ENCODE measurements at places on chromosomes 1 and 21.

DNA sequence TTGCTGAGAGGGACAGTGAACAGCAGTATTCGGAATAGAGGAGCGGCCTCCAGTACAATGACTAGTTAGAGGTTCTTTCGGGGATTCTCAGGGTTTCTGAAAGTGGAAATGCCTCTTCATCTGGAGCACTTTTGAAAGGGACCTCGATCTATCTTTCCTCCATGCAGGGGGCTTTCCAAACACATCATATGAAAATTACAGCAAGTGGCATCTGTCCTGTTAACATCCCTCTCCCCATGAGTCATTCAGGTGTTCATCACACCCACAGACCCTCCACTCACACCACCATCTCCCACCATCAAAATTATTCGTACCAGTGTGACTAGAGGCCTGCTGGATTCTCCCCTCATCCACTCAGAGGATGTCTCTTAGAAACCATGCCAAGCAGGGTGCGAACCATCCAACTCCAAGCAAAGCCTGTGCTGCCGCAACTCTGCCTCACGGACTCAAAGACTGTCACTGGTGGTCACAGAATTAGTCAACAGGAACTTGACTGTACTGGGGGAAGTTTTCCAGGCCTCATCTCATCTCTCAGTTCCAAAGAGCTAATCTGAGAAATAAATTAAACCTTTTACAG lies 211.1 kb downstream of the MRPL39 start:
- peak; percentile 29 for DNase-seq

- no peak for DNase-seq
Measured at GRCh38 chr1:208460823-208461222, 216.6 kb upstream of the PLXNA2 start.

GRCh38 chr1:95003433-95003738 lies 69.4 kb downstream of the ALG14 start:
- DNase-seq = no peak

GRCh38 chr21:32481875-32482408 lies 69.4 kb downstream of the EVA1C start:
- DNase-seq = no peak

DNA sequence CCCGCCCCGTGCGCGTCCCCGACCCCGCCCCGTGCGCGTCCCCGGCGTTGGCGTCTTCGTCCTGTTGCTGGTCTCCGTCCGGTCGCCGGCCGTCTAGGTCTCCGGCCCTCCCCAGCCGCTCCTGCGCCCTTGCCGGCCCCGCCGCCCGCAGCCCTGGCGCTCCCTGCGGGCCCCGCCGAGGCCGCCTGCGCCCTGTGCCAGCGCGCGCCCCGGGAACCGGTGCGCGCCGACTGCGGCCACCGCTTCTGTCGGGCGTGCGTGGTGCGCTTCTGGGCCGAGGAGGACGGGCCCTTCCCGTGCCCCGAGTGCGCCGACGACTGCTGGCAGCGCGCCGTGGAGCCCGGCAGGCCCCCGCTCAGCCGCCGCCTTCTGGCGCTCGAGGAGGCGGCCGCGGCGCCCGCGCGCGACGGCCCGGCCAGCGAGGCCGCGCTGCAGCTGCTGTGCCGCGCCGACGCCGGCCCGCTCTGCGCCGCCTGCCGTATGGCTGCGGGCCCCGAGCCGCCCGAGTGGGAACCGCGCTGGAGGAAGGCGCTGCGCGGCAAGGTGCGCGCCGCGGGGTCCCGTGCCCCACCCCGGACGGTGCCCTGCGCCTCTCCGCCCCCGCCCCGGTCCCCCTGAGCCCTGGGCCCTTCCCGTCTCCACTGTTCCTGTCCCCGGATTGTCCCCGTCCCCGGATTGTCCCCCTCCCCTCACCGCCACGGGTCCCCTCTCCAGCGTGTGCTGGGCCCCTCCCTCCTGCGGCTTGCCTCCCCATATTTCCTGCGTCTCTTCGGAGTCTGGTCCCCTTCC lies at the start of gene RNF187:
RNF187 (plus strand) TSS at position 47 of the 789 bp plus-strand sequence.
- peak; percentile 72 for DNase-seq

DNA sequence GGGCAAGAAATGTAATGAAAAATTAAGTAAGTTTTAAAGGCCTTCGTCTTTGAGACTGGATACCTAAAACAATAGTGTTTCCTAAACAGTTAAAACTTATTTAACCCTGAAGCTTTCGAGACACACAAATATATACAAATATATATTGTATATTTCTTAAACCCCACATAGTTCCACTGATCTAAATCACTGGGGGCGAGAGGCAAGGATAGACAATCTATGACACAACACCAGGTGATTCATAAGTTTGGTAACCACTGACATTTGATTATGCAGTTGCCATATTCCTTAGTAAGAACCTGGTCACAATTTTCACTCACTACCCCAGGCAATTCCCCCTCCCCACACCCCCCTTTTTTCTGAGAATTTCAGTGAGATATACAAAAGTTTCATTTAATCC lies 55.3 kb upstream of the BOLA1 start:
- DNase-seq = peak; percentile 45

- no peak for DNase-seq
Measured at GRCh38 chr1:11204396-11205190, 15.4 kb downstream of the ANGPTL7 start.

GRCh38 chr1:88740784-88741183 lies 56.7 kb downstream of the PKN2 start:
- no peak for DNase-seq

- peak; percentile 49 for DNase-seq
Measured at GRCh38 chr1:198655459-198656121, 16.8 kb downstream of the PTPRC start.

DNA sequence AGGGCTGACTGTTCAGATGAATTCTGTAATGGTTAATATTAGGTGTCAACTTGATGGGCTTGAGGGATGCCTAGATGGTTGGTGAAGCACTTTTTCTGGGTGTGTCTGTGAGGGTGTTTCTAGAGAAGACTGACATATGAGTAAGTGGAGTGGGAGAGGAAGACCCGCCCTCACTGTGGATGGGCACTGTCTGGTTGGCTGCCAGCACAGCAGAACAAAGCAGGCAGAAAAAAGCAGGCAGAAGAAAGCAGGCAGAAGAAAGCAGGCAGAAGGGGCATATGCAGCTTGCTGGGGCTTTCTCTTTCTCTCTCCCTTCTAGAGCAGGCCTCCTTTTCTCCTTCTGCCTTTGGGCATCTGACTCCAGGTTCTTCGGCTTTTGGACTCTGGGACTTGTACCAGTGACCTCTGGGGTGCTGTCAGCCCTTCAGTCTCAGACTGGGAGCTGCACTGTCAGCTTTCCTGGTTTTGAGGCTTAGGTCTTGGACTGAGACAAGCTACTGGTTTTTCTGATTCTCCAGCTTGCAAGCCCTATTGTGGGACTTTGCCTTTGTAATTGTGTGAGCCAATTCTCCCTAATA lies 42.9 kb upstream of the CD2 start:
- no peak for DNase-seq

GRCh38 chr1:77415579-77415978 lies 133.8 kb downstream of the AK5 start:
- DNase-seq = no peak

DNA sequence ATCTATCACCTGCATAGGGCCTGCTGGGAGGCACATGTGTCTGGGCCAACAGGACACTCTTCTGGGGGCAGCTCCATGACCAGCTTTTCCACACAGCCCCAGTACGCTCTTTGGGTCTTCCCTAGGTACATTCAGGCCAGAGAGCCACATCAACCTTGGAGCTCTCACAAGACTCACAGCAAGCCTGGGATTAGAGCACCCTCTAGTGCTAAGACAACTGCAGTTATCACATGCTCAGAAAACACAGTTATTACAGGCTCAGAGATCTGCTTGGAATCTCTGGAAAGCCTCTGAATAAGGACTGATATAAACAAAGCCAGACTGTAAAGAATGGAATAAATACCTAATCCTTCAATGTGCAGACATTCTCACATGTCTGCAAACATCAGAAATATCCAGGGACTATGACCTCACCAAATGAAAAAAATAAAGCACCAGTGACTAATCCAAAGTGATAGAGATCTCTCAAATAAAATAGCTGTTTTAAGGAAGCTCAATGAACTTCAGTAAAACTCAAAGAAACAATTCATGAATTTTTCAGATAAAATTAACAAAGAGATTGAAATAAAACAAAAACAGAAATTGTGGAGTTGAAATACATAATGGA lies 563.9 kb upstream of the NR5A2 start:
- peak; percentile 5 for DNase-seq

- DNase-seq = no peak
Measured at GRCh38 chr1:30035522-30036228, 687.7 kb downstream of the MATN1 start.

GRCh38 chr1:96418969-96419368 lies 302.6 kb upstream of the PTBP2 start:
- DNase-seq = no peak

- no peak for DNase-seq
Measured at GRCh38 chr1:170150921-170151320, 5.2 kb downstream of the NTMT2 start.

DNA sequence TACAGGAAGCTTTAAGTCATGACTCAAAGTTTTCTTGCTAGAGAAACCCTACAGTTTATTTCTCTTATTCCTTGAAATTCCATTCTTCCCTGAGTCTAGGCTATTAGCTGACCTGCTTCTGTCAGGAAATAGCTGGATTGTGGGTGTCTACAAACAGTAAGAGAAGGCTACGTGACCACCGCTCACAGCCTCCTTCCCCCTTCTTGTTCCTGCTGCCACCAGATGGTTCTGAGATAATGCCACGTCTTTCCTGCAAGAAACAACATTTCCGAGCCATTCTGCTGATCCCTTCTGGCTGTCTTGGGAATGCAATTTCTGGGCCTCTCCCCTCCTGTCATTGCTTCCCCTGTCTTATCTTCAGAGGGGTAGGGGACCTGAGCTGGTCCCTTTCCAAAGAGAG lies 128.9 kb upstream of the SGIP1 start:
- DNase-seq = no peak

- no peak for DNase-seq
Measured at GRCh38 chr1:11207898-11208611, 18.9 kb downstream of the ANGPTL7 start.

DNA sequence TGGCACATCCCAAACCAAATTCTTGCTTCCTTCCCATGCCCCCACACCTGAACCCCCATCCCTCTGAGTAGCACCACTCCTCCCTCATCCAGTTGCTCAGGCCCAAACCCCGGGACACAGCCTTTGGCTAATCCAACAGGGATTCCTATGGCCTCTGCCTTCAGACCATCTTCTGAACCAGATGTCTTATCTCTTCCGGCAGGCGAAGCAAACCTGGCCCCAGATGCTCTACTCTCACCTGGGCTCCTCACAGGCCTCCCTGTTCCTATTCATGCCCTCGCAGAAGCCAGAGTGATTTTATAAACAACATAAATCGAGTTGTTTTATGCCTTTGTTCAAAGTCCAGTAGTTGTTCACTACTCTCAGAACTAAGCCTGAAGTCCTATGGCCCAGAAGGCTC lies 12.5 kb upstream of the KCNA2 start:
- DNase-seq = no peak

DNA sequence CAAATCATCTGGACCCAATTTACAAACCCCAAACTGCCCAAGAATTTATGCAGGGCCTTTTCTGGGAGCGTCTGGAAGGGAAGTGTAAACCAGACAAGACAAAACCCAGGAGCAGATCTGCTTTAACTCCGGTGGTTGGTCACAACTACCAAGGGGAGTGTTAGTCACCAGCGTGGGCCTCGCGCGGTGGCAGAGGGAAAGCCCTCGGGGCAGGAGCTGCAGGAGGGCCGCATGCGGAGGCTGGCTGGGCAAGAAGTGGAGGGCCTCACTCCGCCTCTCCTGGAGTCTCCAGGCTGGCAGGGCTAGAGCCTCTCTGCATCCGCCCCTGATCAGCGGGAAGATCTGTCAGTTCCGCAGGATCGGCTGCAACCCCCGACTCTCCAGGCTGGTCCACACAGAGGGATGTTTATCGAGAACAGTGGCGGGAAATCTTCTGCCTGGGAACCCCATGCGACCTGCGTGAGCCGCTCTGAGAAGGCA lies 2.0 kb downstream of the COL24A1 start:
- DNase-seq = no peak

- no peak for DNase-seq
Measured at GRCh38 chr1:15370781-15371520, 38.7 kb upstream of the EFHD2 start.

GRCh38 chr21:33258475-33258874 lies 7.7 kb upstream of the IL10RB start:
- no peak for DNase-seq

DNA sequence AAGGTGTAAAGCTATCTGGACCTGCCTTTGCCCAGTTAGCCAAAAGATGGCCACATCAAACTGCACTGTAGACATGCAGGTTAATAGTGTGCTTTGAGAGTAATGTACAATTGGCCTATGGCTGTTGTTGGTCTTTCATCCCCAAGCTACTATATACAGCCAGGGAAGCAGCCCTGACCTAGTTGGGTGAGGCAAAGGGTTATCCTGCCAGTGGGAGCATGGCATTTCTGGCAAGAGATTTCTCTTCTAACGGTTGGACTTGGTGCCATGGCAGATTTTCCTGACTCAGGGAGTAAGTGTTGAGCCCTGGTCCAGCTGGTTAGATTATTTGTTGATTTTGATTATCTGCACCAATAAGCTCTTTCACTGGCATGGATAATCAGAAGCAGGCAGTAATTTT lies 119.8 kb downstream of the SDCCAG8 start:
- no peak for DNase-seq

- DNase-seq = no peak
Measured at GRCh38 chr1:66626261-66626660, 92.3 kb downstream of the SGIP1 start.

GRCh38 chr1:162550925-162551324 lies 10.6 kb upstream of the UAP1 start:
- no peak for DNase-seq

DNA sequence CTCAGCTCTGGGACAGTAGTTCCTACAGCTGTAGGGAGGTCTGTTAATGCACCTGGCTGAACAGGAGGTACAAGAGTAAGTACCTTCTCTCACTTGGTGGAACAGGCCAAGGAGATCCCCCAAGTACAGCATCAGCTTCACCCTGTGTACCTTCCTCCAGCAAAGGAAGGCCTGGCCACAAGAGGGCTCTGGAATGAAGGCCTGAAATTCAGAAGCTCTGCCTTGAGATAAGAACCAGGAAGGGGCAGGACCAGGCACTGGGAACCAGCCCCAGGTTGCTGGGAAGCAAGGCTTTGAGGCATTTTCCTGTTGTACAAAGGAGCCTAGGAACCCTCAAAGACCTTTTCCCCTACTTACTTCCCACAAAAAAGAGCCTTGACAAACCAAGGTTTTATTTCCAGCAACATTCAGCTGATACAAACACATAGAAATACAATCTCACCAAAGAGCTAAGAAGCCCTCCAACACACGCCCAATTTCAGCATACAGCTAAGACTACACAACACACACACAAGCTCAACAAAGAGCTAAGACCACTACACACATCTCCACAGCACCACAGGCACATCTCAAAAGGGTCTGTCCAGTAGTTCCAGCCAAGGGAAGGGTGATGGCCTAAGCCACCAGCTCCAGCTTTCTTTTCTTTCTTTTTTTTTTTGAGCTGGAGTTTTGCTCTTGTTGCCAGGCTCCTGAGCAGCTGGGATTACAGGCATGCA lies 23.5 kb downstream of the F11R start:
- peak; percentile 61 for DNase-seq

- DNase-seq = no peak
Measured at GRCh38 chr1:210596641-210597040, 267.9 kb downstream of the HHAT start.
